ENCODE measurements at places on chromosomes 1 and 21.

GRCh38 chr1:217139513-217139912 is 416.3 kb upstream of the ESRRG start:
- no peak for DNase-seq

- no peak for DNase-seq
Observed at GRCh38 chr1:172276120-172276818, 144.2 kb upstream of the C1orf105 start.

DNA sequence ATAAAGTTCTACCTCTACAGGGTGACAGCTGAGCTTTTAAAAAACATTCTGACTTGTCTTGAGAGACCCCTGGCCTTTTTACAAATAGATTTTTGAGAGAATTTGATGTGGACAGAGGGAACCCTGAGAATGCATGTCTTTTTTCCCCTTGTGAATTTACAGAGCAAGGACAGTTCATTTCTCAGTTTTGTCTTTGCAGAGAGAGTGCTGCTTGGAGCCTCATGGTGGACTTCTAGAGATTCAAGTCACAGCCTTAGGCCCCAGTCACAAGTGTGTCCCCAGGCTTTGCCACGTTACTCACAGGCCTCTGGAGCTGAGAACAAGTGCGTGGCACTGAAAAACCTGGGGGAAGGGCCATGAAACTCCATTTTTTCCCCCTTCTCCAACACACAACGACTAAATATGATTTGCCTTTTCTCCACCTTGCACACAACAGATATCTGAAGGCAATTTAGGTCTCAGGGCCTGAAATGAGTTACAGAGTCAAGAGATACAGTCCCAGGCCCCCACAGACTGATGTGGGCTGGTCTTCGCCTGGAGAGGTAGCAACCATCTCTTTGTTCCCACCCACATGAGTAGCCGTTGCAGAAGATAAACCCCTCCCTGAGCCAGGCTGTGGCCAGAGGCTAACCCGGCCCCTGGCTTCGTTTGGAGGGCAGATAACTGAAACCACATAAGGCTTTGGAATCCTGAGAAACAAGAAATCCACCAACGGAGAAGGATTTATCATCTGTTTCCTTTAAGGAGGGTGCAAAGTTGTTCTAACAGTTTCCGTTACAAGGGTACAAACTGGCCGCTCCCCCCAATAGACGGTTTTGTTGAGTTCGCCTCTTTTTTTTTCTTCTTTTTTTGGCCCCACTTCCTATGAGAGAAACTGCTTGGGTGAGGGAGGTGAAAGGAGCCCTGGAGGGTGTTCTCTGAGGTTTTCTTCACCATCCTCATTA is 1.0 kb upstream of the PIGV start:
- peak; percentile 85 for DNase-seq

DNA sequence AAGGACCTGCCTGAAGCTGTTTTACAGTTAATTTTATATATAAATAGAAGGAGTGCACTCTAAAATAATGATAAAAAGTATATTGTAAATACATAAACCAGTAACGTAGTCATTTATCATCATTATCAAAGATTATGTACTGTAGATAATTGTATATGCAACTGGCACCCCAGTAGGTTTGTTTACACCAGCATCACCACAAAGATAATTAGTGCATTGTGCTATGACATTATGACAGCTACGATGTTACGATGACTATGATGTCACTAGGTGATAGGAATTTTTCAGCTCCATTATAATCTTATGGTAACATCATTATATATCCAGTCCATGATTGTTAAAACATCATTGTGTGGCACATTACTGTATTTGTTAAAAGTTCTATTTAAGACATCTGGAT is 185.2 kb downstream of the LBR start:
- DNase-seq = no peak

GRCh38 chr1:199123615-199124014 is 484.8 kb downstream of the PTPRC start:
- no peak for DNase-seq

- no peak for DNase-seq
Observed at GRCh38 chr1:184643661-184644060, 111.0 kb downstream of the EDEM3 start.

GRCh38 chr1:26942656-26943055 is 17.6 kb downstream of the KDF1 start:
- DNase-seq = no peak

- peak; percentile 9 for DNase-seq
Observed at GRCh38 chr1:206534552-206534951, 27.2 kb downstream of the RASSF5 start.

- DNase-seq = no peak
Observed at GRCh38 chr21:27301220-27301619, 334.3 kb upstream of the ADAMTS5 start.

DNA sequence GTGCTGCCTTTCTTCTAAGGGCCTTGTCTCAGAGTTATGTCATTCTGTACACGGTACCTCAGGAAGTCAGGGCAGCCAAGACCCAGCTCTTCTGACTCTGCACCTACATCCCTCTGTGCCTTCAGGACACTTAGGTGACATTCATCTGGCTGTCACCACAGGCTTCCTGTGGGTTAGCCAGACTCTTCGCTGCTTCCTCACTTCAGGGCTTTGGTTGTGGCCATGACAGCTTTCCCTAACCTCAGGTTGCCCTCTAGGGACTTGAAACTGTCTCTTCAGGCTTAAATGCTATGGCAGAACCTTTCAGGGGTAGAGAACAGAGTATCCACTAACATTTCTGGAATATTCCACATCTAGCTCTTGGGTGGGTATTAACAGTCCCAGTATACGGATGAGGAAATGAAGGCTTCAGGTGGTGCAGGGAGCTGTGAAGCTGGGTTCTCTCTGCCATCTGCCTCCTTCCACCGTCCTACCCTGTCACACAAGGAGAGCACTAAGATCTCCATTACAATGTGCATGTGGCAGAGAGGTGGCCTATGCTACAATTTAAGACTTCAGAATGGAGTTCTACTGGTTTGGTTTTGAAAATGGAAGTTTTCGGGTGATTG is 9.9 kb downstream of the TSSK3 start:
- DNase-seq = no peak

- DNase-seq = no peak
Observed at GRCh38 chr1:161910604-161911003, 113.1 kb downstream of the OLFML2B start.

GRCh38 chr1:226209307-226210059 is 14.0 kb upstream of the MIXL1 start:
- DNase-seq = no peak

GRCh38 chr1:203171341-203172183 is 4.1 kb downstream of the MYBPH start:
- no peak for DNase-seq

DNA sequence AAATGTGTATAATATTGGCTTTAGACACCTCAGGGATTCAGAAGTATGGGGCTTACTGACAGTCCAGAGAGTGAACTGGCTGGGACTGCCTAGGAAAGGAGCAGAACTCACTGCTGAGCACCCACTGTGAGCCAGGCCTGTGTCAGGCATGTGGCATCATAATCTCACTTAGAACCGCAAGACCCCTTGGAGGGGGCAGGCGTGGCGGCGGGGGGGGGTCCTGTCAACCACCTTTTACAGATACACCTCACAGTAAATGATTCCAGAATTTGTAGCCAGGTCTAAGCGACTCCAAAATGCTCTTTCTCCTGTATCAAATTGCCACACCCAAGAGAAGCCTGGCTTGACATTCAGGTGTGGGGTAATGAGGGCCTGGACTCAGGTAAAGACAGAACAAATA is 235.5 kb downstream of the KCNH1 start:
- no peak for DNase-seq

DNA sequence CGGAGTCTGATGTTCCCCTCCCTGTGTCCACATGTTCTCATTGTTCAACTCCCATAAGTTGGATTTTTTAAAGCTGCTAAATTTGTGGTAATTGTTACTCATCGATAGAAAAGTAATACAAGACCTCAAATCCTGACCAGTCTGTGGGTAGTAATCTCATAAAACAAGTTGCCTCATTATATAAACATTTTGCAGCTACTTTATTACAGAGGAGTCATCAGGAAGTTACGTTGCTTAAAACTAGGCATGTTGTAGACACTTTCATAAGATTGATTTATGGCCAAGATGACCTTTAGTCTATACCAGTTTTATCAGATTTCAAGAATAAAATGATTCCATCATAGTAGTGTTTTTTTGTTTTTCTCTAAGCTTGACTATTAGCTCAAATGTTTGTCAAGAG is 208.8 kb downstream of the GIPC2 start:
- no peak for DNase-seq

- DNase-seq = no peak
Observed at GRCh38 chr1:62452951-62453350, 16.1 kb downstream of the USP1 start.

GRCh38 chr1:210291786-210292230 is 36.9 kb upstream of the HHAT start:
- DNase-seq = peak; percentile 83

GRCh38 chr21:32562915-32563314 is 22.4 kb downstream of the TCP10L start:
- DNase-seq = no peak

DNA sequence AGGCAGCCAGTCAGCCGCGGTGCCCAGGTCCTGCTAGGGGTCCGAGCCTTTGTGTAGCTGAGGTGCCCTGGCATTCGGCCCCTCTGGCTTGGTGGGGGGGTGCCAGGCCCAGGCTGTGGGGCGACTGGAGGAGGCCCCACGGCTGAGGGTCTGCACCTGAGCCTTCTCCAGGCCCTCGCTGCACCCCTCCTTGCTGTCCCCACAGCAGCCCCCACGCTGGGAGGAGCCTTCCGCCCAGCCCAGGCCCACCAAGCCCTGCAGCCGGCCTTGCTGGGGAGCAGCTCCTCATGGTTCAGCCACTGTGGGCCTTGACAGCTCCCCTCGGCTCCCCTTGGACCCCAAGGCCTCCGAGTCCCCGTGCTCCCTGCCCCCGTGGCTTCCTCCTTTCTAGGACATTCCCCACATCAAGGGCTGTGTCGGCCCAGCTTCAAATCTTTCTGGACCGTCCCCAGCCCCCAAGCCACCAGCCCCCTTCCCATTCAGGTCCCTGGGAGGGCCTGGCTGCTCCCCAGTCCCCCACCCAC is 67.8 kb downstream of the MORN1 start:
- peak; percentile 45 for DNase-seq
